Stimulated activated CD4-positive, alpha-beta T cell treated with anti-CD3 and anti-CD28 coated beads, TNF-alpha, amount 100 ng/mL, for 24 hours (primary cell): ENCODE measurements at places on chromosomes 6 and 20.
A peak's percentile ranks its signal among the peaks of the same experiment; 100 is the strongest.

DNA sequence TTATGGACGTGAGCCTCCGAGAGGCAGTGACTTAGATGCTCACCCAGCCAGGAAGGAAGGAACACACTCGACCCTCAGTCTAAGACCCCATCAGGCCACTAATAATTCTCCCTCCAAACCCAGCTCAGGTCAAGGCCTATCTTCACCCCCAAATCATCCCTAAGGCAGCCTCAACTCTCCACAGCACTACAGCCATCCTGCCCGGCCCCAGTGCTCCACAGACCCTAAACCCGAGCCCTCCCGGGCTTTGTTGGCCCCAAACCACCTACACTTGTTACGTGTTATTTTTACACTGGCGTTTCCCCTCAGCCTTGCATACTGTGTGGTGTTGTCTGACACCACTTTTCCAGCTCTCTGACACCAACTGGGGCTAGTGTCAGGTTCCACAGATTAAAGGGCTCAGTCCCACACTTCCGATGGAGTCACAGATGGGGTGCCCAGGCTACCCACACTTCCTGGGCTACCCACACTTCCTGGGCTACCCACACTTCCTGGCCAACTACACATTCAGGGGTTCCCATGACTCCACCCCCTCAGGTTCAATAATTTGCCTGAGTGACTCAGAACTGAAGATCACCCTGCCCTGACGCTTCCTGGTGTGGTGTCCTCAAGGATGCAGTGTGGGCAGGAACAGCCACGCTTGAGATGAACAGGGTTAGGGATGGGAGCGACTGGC, 25.3 kb downstream of the RBCK1 start:
- DNase-seq = peak; percentile 72

GRCh38 chr6:3455569-3456394, 1.1 kb downstream of the SLC22A23 start:
- DNase-seq = no peak

- DNase-seq = no peak
These were observed 690 bp downstream of the IFNGR1 start for GRCh38 chr6:137218473-137218916.

GRCh38 chr6:3956054-3956453, 106.9 kb downstream of the FAM50B start:
- no peak for DNase-seq

GRCh38 chr6:157078326-157078725, 245.0 kb downstream of the TMEM242 start:
- DNase-seq = no peak

- no peak for DNase-seq
These were observed 790.6 kb downstream of the MAFB start for GRCh38 chr20:39898467-39898852.

DNA sequence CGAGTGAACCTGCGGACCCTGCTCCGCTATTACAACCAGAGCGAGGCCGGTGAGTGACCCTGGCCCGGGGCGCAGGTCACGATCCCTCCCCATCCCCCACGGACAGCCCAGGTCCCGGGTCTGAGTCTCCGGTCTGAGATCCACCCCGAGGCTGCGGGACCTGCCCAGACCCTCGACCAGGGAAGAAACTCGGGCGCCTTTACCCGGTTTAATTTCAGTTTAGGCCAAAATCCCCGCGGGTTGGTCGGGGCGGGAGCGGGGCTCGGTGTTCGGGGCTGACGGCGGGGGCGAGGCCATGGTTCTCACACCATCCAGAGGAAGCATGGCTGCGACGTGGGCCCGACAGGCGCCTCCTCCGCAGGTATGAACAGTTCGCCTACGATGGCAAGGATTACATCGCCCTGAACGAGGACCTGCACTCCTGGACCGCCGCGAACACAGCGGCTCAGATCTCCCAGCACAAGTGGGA, 46.9 kb upstream of the TRIM26 start:
- DNase-seq = peak; percentile 33

GRCh38 chr6:125679651-125680050, 69.8 kb upstream of the HEY2 start:
- no peak for DNase-seq
